ENCODE measurements at places on chromosomes 6 and 20.

- no peak for DNase-seq
These were observed 116.6 kb downstream of the CBLN4 start for GRCh38 chr20:55888685-55889084.

GRCh38 chr6:70849348-70850069 is 107.4 kb downstream of the B3GAT2 start:
- DNase-seq, result no peak

GRCh38 chr6:1468126-1468525 is 78.8 kb downstream of the FOXF2 start:
- DNase-seq, result no peak

DNA sequence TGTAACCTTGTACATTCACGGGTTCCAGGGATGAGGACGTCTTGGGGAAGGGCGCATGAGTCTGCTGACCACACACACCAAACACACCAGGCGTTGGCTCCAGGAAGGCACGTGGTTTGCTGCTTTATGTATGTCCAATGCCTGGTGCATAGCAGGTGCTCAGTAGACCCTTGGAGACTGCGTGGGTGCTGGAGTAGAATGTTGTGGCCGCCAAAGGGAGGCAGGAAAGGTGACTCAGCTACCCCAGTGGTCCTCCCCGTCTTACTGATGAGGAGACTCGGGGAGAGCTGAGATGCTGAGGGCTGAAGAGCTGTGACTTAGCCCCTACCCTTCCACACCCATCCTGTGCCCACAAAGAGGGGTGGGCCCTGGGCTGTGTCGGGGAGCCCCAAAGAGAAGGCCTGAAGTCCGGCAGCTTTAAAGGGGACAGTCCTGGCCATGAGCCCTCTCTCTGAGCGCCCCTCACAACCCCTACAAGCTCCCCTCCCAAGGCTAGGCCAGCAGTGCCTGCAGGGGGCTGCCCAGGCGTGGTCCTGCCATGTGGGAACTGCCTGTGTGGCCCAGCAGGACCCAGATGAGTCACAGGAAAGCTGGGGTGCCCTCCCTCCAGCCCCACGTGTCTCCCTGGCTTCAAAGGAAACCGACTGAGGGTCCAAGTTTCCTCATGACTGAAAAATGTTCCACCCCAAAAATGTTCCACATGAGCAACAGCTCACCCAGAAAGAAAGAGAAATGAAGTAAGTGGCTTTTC is 28.0 kb upstream of the PTGIS start:
- no peak for DNase-seq

DNA sequence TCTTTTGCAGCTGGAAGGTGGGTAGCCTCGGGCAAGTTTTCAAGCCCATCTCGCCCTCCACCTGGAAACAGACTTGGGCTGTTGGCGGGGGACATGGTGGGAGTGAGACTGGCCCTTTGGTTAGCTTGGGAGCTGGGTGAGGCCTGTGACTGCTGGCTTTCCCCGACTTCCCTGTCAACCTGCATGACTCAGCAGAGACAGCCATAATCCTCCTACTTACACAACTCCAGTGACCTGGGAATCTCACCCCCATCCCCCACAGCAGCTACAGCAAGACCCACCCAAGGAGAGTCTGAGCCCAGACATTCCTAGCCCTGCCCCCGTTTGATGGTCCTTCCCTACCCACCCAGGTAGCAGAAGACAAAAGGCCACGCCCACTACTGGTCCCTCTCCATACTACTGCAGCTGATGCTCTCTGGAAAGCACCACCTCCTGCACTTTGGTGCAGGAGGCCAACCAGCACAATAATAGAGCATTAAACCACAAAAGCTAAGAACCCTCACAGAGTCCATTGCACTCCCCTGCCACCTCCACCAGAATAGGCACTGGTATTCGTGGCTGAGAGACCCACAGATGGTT is 188.4 kb downstream of the TRDN start:
- DNase-seq, result no peak

DNA sequence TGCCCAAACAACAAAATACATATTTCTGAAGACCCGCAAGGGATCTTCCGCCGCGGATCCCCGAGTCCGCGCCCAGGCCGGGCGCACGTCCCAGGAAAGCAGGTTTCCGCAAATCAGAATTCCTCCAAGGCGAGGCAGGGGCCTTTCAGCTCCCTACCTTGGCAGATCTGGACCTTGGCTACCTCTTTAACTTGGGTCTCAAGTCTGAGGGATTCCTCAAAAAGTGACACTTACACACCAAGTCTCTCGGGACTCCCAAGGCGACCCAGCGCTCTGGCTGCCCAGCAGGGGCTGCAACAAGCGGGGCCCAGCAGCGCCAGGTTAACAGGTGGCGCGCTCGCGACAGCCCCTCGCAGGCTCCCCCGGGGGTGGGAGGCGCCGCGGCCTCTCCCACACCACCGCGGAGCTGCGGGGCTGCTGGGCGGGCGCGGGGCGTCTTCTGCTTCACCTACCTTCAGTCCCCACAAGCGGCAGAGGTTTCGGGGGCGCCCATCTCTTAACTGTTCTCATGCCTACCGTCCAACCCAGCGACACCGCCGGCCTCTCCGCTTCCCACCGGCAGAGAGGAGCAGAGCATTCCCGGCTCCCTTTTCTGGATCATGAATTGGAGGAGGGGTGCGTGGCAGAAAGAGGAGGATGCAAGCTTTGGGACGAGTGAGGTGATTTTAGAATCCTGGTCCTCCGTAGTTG is 414 bp downstream of the SIM1 start:
- DNase-seq, result no peak

- DNase-seq, result no peak
These were observed 39.2 kb downstream of the MUC22 start for GRCh38 chr6:31049518-31049917.

DNA sequence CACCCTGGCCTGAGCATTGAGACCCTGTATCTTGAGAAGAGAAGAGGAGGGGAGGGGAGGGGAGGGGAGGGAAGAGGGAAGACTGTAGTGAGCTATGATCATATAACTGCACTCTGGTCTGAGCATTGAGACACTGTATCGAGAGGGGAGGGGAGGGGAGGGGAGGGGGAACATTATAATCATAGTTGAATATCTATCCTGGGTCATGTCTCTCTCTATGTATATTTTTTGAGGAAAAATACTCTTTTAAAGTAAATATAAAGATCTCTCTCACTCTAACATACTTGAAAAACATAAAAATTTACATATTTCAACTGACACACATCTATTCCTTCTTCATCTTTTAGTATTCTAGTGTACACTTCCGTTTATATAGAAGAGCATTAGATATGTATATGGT is 431.0 kb downstream of the CDKAL1 start:
- no peak for DNase-seq

GRCh38 chr6:165047952-165048351 is 261.5 kb downstream of the C6orf118 start:
- no peak for DNase-seq

DNA sequence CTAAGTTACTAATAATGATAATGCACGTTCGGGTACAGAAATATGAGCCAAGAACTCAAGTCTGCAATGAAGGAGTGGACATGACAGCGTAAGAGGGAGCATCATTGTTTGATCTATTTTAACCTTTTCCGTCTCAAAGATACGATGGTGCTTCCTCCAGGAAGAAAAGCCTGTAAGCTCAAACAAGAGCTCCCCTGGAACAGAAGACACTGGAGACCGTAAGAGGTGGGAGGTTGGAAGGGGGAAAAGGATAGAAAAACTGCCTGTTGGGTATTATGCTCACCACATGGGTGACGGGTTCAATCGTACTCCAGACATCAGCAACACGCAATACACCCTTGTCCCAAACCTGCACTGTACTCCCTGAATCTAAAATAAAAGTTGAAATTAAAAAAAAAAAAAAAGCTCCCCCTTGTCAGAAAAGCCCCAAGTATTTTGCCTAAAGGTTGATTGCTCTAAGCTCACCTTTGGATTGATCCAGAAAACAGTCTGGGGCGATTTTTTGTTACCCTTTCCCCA is 180.5 kb downstream of the TRIM27 start:
- DNase-seq, result no peak

DNA sequence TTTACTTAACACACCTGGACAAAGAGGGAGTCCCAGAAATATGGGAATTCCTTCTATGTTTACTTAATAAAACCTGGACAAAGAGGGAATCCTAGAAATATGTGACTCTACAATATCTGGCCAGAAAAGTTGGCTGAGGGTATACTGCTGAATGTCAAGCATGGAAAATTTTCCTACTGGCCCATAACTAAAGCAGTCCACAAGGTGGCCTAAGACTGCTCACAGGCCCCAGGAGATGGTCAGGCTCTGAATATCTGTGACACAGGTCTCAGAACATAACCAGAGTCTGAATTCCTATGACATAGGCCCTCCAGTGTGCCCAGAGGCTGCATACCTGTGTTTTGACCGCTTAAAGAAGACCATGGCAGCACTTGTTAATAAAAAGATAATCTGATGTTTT is 578.2 kb upstream of the NRSN1 start:
- DNase-seq, result no peak

- no peak for DNase-seq
These were observed 18.7 kb downstream of the SRXN1 start for GRCh38 chr20:634148-634925.

DNA sequence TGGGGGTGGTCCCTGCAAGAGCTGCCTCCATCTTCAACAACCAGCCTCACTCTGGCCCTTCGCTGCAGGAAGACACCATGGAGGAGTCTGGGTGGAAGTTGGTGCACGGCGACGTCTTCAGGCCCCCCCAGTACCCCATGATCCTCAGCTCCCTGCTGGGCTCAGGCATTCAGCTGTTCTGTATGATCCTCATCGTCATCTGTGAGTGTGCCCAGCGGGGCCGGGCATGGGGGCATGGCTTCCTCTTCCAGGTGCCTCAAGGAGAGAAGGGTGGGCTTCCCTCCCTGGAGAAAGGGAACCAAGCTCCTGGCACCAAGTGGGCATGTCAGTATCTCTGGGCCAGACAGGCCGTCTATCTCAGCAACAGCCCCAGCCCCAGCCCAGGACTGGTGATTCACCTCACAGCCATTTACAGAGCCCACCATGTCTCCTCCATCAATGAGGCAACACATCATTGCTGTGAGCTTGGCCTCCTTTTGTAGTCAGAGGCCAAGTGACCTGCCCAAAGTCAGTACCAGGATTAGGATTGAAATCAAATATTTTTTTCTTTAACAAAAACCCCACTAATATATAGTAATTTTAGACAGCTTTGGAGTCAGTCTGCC is 40.2 kb downstream of the TM9SF4 start:
- no peak for DNase-seq

Measured in CD4-positive, alpha-beta T cell (primary cell).